ENCODE measurements at places on chromosomes 3 and 15.

DNA sequence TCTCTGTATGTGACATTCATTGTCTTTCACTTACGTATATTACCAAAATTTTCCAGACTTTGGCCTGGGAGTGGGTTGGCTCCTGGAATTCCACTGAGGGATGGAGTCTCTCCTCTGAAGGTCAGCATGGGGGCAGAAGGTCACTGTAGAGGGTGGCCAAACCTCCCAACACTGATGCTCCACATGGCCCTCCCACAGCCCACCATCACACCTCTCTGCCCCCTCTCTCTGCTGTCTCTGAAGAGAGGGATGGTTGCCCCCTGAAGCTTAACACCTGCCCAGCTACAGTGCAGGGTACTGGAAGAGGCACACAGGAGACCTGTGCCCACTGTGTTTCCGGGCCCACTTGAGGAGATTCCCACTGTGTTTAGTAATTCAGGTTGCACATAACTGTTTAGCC is 52.2 kb downstream of the CMTM6 start:
- DNase-seq, result no peak

DNA sequence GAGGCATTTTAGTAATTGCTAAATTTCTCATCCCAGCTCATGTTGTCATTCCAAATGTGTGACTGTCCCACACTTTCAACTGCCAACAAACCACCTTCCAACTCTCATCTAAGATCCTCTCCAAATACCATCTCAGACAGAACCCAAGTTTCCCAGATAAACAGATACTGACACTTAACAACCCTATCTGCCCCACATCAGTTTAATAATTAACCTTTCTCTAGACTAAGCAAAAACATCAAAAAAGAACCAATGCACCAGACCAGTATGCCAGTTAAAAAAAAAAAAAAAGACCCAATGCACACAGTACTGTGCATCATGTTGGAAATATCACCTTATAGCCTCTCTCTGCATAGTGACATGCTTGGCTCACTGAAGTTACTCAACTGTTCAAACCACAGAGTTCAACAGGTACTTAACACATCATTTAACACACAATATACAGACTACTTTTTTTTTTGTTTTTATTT is 5.5 kb downstream of the SFMBT1 start:
- DNase-seq, result no peak

GRCh38 chr3:139238281-139239030 is 105.4 kb upstream of the MRPS22 start:
- DNase-seq, result no peak

DNA sequence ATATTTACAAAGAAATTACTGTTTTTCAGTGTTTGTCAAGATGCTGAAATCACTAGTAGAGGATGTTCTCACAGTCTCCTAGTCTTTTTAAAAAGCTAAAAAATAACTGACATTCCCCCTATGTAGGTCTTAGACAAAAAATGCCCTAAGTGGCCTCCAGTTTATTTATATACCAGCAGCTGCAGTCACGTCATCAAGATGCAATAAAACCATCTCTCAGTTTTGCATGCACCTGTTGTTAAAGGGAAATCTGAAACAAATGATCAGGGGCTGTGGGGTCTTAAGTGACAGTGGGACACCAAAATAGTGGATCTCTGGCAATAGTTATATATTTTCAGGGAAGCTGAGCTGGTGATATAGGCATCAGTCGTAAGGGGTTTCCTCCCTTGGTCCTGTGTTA is 146.5 kb upstream of the ARPP21 start:
- no peak for DNase-seq

- no peak for DNase-seq
Measured at GRCh38 chr3:7203969-7204847, 343.3 kb downstream of the GRM7 start.

- DNase-seq, result peak; percentile 91
Measured at GRCh38 chr15:67178569-67179210, 75.8 kb downstream of the AAGAB start.

DNA sequence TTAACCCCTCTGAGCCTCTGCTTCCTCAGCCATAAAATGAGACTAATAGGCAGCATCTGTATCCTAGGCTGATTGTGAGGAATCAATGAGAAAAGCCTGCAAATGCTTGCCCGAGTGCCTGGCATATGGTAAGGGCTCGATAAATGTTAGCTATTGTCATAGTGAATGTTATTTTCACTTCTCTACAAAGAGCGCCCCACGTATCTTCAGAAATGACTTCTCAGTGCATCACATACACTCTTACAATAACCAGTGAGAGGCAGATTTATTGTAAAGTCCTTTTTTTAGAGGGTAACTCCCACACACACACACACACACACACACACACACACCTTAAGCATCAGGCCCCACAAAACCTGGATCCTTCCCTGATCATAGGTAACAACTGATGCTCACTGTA is 60.5 kb upstream of the SPATA12 start:
- DNase-seq, result no peak

Measured in BJ (cell line).